ENCODE measurements at places on chromosomes 2 and 18.

DNA sequence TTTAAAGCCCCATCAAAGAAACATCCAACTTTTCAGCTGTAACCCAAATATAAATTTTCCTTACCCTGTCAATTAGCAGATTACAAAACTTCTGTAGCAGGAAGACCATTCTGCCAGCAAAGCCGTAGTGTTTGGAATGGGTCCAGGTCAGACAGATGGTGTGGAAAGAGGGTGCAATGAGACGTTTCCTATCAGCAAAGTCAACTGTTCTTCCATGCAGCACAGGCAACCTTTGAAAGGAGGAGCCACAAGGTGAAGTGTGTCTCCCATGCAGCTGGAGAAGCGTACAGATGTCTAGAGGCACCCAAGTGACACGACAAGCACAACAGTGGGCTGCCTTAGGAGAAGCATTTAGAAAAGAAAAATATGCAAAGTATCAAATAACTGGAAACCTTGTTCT is 83.7 kb downstream of the SP3 start:
- DNase-seq, result no peak

DNA sequence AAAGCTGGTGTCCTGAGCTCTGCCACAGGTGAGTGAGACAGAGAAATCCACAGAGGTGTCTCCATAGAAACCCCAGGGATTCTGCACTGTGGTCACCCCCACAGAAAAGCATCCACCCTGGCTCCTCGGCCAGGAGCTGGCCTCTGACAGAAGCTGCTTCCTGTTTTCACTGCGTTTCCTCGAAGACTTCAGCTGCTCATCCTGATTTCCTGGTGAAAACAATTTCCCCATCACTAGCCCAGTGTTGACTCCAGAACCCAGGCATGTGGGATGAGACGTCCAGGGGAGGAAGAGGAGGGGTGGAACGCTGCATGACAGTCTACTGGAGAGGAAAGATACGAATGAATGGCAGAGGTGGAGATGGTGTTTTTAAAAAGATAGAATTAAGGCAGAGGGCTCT is 60.3 kb upstream of the GPR45 start:
- no peak for DNase-seq

- DNase-seq, result no peak
Measured at GRCh38 chr2:39608263-39608575, 57.5 kb upstream of the TMEM178A start.

DNA sequence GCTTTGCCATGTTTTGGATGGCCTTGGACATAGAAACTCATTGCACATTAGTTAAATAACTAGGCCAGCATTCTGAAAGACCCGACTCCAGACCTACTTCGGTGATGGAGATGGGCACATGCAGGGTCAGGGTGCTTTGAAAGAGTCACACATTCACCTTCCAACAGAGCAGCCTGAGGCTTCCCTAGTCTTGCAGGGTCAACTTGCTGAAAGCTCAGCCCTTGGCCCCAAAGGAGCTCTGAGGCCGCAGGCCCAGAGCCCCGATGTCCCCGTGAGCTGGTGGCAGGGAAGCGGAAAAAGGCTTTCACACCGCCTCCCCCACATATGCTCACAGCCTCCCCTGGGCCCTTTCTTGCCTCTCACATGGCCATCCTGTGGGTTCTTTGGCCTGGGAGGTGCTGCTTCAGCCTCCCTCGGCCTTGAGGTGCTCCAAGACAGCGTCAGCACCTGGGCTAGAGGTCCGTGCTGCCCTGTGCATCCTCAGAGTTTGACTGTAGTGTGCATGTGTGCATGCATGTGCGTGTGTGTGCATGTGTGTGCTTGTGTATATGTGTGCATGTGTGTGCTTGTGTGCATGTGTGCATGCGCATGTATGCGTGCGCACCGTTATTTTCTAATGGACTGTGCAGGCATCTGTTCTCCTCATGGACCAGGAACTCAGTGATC is 21.6 kb downstream of the LDLRAD4 start:
- no peak for DNase-seq

- no peak for DNase-seq
Measured at GRCh38 chr2:141496810-141497209, 634.0 kb downstream of the LRP1B start.

DNA sequence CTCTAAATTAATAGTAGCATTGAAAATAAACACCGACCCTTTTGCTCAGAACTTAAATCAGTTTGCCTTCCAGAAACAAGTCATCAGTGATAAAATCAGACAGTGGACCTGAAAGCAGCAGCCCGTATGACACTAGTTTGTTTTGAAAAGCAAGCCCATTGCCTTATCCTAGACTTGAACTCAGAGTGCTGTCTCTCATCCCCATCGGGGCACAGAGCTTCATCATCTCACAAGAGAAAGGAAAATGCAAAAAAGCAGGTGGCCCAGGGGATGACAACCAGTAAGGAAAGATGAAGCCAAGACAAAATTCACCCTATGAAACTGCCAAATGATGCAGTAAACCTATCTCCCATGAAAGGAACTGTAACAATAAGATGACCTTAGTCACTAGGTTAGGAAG is 71.2 kb downstream of the CERKL start:
- DNase-seq, result no peak

GRCh38 chr18:79803611-79804051 is 5.9 kb downstream of the KCNG2 start:
- DNase-seq, result no peak

DNA sequence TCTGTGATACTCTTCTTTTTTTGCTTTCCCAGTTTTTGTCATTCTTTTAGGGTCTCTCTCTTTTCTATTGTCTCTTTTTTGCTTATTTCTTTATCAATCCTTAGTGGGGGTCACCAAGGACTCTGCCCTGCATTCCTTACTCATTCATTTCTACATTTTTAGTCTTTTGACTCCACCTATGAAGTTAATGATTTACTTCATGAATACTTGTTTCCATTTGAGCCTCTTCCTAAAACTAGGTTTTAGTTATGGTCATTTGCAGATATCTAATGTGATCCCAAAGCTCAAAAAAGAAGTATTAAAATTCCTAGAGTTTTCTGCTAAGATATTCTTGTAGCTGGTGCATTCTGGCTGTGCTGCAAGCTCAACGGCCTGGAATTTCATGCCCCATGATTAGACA is 149.3 kb upstream of the AQP4 start:
- DNase-seq, result no peak

GRCh38 chr2:106159866-106160785 is 34.0 kb downstream of the UXS1 start:
- no peak for DNase-seq

GRCh38 chr2:9498210-9498609 is 23.9 kb downstream of the IAH1 start:
- no peak for DNase-seq

- no peak for DNase-seq
Measured at GRCh38 chr2:219911541-219911940, 284.1 kb downstream of the SLC4A3 start.

GRCh38 chr2:121063471-121063870 is 221.5 kb downstream of the TFCP2L1 start:
- DNase-seq, result no peak

DNA sequence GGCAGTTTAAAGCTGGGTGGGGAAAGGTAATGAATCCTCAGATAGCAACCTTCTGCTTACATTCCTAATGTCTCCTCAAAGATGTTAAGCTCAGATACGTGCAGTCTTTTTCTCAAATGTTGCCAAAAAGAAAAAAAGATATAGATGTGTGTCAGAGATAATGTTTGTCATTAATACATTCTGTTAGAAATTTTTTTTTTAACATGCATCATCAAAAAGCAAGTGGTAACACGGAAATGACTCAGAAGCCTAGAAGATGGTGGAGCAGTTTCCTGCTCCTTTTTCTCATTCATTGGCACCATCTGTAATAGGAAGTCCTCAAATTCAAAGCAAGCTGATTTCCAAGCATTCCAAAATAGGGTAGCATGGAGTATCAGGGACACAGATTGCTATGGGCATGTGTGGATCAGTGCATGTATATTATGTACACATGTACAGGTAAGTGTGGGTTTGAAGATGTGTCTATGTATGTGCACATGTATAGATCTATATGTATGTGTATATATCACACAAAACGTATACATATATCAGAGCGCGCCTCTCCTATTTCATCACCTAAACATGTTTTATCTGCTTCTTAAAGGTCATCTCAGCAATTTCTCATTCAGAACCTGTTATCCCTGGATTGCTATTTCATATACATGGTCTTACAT is 79.9 kb upstream of the ITGB6 start:
- no peak for DNase-seq

DNA sequence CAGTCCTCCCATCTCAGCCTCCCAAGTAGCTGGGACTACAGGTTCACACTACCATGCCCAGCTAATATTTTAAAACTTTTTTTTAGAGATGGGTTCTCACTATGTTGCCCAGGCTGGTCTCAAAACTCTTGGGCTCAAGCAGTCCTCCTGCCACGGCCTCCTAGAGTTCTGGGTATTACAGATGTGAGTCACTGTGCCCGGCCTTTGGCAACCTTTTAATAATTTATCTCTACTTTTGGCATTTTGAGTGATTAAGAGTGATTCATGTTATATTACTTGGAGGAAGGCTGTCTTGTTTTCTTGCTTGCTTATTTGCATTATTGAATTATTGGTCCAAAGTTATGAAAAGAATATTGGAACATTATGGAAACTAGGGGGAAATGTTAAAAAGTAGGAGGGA is 24.3 kb downstream of the NCOA1 start:
- no peak for DNase-seq

- no peak for DNase-seq
Measured at GRCh38 chr18:46213295-46213694, 109.1 kb downstream of the HAUS1 start.

All from NCI-H2107 (cell line).